Suprapubic skin (tissue), 4 donors: ENCODE measurements at places on chromosomes 16 and 17. TPM values are rescaled to one million over a fixed set of nuclear protein-coding genes. Genes with fewer than 3 reads are reported as not detected.
A peak's percentile ranks its signal among the peaks of the same experiment; 100 is the strongest.

GRCh38 chr17:58597371-58597770 is 82.9 kb upstream of the MTMR4 start:
- DNase-seq: no peak

- DNase-seq: no peak
Measured at GRCh38 chr16:1311738-1312466, 2.5 kb downstream of the UBE2I start.

- DNase-seq: no peak
Measured at GRCh38 chr16:86992587-86992986, 324.6 kb downstream of the C16orf95 start.

UMOD gene
- not detected for total RNA-seq

CHD9NB gene
- 33.3 TPM for total RNA-seq

GRCh38 chr17:44492706-44493272 is 10.4 kb downstream of the GPATCH8 start:
- DNase-seq: no peak

GRCh38 chr17:50766222-50767023 is 895 bp downstream of the ANKRD40CL start:
- no peak for DNase-seq

GRCh38 chr16:54245788-54246453 is 40.7 kb downstream of the IRX3 start:
- DNase-seq: peak; percentile 7

GRCh38 chr17:70187383-70187782 is 18.1 kb downstream of the KCNJ2 start:
- DNase-seq: no peak

DNA sequence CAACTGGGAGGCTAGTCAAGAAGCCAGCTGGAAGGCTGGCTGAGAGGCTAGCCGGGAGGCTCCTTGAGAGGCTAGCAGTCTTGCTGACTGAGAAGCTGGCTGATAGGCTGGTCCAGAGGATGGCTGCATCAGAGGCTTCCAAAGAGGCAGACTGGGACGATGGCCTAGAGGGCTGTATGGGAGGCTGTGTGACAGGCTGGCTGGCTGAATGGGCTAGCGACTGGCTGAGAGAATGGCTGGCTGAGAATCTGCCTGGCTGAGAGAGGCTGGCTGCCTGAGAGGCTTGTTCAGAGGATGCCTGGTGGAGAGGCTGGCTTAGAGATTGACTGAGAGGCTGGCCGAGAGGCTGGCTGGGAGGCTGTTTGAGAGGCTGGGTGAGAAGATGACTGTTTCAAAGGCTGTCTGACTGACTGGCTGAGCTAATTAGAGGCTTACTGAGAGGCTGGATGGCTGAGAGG is 34.8 kb upstream of the ACSM2B start:
- DNase-seq: no peak

GRCh38 chr16:19380328-19380727 is 37.4 kb upstream of the TMC5 start:
- DNase-seq: no peak

GRCh38 chr16:29126057-29126494 is 141.2 kb downstream of the LAT start:
- DNase-seq: peak; percentile 69

DNA sequence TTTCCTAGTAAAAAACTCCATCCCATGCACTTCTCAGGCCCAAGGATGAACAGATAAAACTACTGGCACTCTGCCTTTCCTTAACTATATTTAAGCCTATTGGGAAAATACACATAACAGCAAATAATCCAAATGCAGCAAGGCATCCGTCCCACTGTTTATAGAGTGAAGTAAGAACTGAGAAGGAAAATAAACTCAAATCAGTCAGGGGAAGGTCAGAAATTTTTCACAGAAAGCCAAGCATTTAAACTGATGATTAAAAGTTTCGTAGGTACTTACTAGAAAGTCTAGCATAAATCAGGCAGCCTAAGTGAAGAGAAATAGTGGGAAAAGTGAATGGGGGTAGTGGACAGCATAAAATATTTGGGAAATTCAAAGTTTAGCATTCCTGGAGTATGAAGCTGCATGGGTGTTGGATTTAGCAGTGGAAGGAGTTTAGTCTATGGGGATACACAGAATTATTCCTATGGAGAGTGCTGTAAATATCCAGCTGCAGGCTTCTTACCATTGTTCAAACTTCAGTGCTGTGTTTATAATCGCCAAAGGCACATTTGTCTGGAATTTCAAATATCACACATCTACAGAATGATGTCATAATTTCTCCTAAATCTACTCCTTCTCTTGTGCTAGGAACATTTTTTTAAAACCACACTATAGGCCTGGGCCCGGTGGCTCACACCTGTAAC is 1131.0 kb upstream of the GOT2 start:
- DNase-seq: no peak
